Prostate gland (tissue), 2 donors: ENCODE measurements at places on chromosomes 11 and 22. TPM values are rescaled to one million over a fixed set of nuclear protein-coding genes. Genes with fewer than 3 reads are reported as not detected.
A peak's percentile ranks its signal among the peaks of the same experiment; 100 is the strongest.

Gene KCNJ1
- not detected for total RNA-seq

GRCh38 chr11:61689164-61689496 lies 8.9 kb downstream of the DAGLA start:
- H3K27me3 ChIP-seq = no peaks in the 10 kb centered on the region
- no peaks in the 10 kb centered on the region for H3K36me3 ChIP-seq
- peak overlapping the region; percentile 91 for H3K27ac ChIP-seq
- no peak for DNase-seq

DNA sequence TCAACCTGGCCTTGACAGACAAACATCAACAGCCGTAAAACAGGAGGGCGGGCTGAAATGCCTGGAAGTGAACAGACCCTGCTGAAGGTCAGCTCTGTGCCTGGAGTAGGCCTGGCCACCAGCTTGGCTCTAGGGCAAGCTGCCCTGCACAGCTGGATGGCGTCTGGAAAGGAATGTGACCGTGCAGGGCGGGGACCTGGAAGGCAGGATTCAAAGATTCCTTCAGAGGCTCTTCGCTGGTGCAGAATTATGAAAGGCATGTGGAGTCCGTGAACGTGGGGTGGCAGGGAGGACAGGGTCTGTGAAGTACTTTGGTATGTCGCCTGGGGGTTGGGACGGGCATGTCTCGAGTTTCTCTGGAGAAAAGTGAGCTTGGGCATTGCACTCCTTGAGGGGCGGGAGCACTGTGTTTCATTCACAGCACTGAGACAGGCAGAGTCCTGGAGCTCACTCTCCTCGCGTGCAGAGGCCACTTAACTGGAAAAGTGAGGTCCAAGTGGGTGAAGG lies 1.5 kb downstream of the EHD1 start:
- H3K4me3 ChIP-seq = peak overlapping the region; percentile 60
- H3K36me3 ChIP-seq = no peaks in the 10 kb centered on the region
- H3K27ac ChIP-seq = peak overlapping the region; percentile 69
- H3K27me3 ChIP-seq = no peaks in the 10 kb centered on the region

DNA sequence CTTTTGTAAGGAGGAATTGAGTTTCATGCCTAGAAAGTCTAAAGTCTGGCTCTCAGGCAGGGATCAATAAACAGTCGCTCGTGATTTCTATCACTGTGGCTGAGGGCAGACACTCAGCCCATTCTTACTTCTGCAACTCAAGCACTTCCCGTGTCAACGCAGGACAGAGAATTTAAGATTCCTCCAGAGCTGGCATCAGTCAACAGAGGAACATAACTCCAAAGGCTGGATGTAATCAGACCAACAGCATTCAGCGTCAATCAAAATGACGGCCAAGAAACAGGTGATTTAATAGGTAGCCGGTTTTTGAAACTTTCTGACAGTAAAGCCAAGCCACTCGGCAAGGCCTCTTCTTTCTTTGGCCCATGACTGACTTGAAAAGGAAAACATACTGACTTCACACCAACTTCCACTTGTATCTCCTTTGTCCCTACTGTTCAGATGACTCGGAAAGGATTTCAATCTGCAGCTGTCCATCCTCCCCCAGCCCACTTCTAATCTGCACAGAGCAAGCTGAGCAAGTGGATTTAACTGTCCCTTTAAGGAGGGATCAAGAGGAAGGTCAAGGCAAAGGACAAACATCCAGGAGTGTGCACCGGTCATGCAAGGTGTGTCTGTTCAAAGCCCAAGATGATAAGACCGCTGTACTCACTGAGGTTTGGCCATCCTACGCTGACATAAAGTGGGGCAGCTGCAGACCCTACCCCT lies 9.5 kb downstream of the VPS37C start:
- peaks cover 28% of the 10 kb centered on the region for H3K4me1 ChIP-seq
- peak overlapping the region; percentile 47 for H3K27ac ChIP-seq
- no peaks in the 10 kb centered on the region for H3K36me3 ChIP-seq
- H3K27me3 ChIP-seq = no peaks in the 10 kb centered on the region
- DNase-seq = no peak
